NCI-H2171 (cell line): ENCODE measurements at places on chromosomes 6 and 20.
A peak's percentile ranks its signal among the peaks of the same experiment; 100 is the strongest.

DNA sequence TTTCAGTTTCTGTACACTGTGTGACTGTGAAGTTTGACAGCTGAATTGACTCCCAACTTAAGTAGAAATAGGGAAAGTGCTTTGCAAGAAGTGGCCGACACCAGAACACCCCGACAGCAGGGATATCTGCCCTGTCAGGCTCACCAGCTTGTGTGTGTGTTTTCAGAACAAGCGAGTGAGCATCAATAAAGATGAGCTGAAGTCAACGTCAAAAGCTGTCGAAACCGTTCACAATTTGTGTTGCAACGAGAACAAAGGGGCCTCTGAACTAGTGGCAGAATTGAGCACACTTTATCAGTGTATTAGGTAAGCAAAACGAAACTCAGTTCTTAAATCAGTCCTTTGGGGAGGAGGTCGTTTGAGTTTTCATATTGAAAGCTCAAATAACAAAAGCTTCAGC, 10.7 kb downstream of the NELFCD start:
- no peak for DNase-seq

DNA sequence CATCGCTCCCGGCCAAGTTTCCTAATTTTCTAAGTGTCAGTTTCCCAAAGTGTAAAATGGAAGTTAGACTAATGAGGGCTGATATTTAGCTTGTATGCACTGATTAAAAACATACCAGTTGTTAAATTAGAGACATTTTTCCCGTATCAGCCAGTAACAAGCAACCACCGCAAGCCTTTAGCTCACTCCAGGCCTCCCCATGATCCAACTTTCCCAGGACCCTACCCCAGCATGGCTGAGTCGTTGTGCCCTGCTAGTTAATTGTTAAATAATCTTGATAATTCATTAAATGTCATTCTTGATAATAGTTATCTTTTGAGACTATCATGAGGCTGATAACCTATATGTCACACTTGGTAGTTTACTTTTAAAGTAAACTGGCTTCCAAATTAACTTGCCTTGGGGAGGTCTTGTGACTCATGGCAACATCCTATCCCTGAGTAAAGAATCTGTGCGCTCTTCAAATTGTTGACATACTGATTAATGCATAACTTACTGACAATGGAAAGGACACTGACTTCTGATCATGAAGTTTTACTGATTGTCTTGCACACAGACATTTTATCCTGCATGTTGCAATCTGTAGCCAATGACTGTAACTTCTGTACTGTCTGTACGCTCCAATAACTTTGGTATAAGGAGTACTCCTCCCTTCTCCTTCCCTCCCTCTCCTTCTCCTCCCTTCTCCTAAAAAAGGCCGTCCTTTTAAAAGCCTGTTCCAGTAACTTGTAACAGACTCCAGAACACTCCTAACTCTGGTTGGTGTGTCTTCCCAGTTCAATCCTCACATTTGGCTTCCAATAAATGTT, 6.3 kb upstream of the GTF3C6 start:
- DNase-seq = no peak

- DNase-seq = no peak
Observed at GRCh38 chr6:85494547-85495536, 45.0 kb downstream of the NT5E start.

- no peak for DNase-seq
Observed at GRCh38 chr6:33812669-33813068, 8.9 kb upstream of the MLN start.

- no peak for DNase-seq
Observed at GRCh38 chr6:164409309-164410009, 899.9 kb downstream of the C6orf118 start.

DNA sequence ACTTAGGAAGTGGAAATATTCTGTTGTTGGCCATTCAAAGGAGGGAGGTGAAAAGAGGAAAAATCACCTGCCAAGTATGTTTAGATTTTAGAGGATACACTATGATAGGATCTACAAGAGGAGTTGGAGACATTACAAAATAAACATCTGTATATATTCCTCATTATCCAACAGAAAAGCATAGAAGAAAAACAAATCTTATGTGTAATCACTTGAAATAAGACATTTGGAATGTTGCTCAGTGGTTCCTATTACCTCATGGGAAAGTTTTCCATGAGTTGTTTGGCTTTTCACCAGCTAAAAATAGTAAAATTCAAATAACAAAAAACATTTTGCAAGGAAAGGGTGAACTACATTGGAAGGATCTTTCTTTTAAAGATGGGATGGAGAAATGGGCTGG, 76.7 kb upstream of the CARMIL1 start:
- no peak for DNase-seq

- DNase-seq = peak; percentile 92
Observed at GRCh38 chr6:150639823-150640331, 40.2 kb downstream of the PLEKHG1 start.

- DNase-seq = no peak
Observed at GRCh38 chr6:144083172-144083571, 12.2 kb downstream of the SF3B5 start.

- DNase-seq = no peak
Observed at GRCh38 chr6:118808793-118809638, 84.9 kb upstream of the ASF1A start.
